ENCODE measurements at places on chromosomes 6 and 20.

GRCh38 chr6:13289789-13290318 is 38.5 kb downstream of the TBC1D7 start:
- no peak for DNase-seq

DNA sequence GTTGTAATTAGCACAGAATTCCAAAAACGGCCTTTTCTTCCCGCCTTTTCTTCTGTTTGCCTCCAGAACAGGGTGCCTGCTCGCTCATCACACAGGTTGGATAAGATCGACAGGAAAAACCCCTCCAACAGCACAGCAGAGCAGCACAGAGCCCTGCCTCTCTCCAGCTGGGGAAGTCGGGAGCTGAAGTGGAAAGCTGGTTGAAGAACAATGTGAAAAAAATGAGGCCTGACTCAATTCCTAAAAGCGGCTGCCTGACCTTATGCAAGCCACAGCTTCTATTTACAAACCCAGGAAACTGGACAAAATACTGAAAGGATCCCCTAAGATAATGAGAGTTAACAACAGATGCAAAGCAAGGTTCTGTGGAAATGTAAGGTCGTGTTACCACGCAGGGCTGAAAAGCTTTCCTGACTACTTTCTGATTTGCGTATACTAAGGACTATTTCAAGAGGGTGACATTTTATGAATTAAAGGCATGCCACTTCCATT is 116.9 kb downstream of the TTLL2 start:
- no peak for DNase-seq

GRCh38 chr6:151087861-151088598 is 151.7 kb upstream of the AKAP12 start:
- no peak for DNase-seq

- no peak for DNase-seq
Measured at GRCh38 chr6:157741321-157741947, 81.6 kb upstream of the SNX9 start.

GRCh38 chr20:38985603-38986170 is 23.5 kb downstream of the DHX35 start:
- DNase-seq: no peak

- DNase-seq: no peak
Measured at GRCh38 chr6:16967470-16967817, 134.4 kb upstream of the STMND1 start.

GRCh38 chr20:46928580-46929132 is 34.0 kb downstream of the EYA2 start:
- no peak for DNase-seq

GRCh38 chr6:20441236-20441635 is 39.6 kb downstream of the E2F3 start:
- DNase-seq: no peak

DNA sequence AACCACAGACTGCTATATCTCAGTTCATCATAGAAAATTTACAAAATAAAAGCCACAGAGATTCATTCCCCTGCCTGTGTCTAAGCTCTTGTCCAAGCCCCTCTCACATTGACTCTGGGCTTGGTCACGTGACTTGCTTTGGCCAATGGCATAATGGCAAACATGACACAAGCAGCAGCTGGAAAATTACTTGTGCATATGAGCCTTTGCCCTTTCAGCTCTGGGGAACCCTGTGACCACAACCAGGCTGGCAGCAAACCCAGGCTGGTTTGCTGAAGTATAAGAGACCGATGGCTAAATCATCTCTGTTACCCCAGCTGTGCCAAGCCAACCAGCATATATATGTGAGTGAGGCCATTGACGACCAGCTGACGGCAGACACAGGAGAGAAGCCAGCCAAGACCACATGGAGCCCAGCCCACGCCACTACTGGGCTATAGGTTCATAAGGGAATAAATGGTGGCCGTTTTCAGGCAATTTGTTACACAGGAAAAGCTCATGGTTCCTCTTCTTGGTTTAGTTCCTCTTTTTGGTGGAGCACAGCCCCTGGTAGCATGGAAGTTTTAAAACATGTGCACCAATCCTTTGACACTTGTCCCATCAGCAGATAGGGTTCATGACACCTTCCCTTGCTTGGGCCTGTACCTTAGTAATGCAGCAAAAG is 31.8 kb upstream of the RSPO4 start:
- DNase-seq: no peak
